ENCODE measurements at places on chromosomes 2 and 18.
A peak's percentile ranks its signal among the peaks of the same experiment; 100 is the strongest.

DNA sequence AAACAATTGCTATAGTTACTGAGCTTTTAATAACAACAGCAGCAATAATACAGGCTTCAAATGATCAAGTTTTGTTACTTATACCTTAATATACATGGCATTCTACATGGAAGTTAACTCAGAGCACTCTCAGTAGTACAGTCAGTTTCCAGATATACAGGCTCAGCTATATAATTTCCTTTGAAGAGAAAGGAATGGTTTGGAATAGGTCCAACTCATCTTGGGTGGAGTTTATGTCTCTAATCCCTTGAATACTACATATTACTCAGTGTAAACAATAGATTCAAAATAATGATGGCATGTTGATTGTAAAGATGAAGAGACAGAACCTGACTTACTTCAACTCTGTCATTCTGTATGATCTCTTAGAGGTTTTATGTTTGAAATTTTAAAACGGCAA, 174.9 kb downstream of the EPHA4 start:
- DNase-seq = no peak

- DNase-seq = no peak
These were observed 147.8 kb upstream of the MAP2 start for GRCh38 chr2:209276000-209276399.

GRCh38 chr2:45882707-45883602, 231.5 kb downstream of the PRKCE start:
- DNase-seq = no peak

DNA sequence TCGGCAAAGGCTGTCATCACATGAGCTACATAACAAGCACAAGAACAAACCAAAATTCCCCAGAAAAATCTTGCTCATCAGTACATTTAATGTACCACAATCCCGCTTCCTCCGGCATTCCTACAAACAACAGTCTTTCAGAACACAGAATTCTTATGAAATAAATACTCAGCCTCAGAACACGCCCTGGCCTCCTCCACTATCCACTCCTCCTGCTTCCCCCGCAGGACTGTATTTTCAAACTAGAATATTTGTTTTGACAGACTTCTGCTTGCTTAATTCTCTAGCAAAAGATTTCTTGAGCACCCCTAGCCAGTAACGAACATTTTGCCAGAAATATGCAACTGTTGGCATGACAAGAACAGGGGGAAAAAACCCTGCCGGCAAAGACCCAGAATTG, 131.2 kb downstream of the THADA start:
- DNase-seq = no peak

DNA sequence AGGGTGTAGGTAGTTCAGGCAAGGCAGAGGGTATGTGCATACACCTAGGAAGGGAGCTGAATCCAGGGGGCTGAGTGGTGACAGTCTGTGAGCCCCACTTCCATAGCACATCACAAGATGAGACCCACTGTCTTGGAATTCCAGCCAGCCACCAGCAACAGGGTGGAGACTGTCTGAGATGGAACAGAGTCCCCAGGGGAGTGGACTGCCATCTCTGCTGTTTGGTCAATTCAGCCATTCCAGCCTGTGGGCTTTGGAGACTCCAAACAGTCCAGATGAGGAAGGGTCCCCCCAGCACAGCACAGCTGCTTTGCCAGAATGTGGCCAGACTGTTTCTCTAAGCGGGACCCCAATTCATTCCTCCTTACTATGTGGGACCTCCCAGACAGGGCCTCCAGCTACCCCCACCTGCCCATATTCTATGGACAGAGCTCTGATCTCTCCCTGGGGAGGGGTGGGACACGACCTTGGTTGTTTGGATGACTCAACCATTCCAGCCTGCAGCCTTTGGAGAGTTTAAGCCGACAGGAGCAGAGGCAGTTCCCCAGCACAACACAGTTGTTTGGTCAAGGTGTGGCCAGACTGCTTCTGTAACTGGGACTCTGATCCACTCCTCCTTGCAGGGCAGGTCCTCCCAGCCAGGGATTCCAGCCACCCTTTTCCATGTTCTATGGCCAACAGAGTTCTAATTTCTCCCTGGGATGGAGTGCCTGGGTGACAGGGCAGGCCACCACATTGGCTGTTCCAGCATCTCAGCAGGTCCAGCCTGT, 178.0 kb downstream of the RND3 start:
- no peak for DNase-seq

DNA sequence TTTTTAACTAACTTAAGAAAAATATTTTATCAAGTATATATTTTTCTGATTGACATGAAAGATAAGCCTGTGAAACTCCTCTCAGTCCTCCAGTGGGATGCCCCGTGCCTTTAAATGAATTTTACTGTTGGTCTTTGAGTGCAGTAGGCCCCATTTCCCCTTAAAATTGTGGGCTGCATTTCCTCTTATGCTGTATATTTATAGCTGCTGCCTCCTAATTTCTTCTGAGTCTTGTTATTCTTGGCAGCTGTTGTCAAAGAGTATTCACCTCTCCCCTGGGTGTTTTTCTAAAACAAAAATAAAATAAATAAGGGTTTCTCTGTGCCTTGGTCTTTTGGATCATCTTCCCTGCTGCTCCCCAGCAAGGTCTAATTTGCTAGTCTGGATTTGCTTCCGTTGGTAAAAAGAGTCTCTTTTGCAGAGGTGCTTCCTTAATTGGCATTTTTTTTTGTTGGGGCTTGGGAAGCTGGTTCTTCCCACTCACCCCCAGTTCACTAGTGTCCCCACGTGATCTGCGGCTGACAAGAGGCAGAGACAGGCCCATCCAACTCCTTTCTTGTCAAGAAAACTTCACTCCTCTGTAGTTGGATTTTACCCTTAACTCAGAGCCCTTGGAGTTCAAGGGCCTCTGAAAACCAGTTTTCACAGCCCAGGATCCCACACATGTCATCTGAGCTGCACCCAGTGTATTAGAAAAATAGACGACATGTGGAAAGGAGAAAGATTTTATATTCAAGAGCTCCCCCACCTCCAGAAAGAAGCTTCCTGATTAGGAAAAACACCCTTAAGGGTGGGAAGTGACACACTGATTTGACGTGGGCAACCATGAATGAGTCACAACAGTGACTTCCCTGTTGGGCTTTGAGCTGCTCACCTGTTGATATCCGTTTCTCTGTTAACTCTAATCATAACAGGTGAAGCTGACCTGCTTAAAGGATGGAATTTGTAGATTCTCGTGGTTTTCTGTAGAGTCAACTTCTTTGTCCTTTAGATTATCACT, 431.5 kb downstream of the DCDC2C start:
- no peak for DNase-seq

GRCh38 chr2:152483276-152484063, 148.5 kb downstream of the FMNL2 start:
- no peak for DNase-seq

DNA sequence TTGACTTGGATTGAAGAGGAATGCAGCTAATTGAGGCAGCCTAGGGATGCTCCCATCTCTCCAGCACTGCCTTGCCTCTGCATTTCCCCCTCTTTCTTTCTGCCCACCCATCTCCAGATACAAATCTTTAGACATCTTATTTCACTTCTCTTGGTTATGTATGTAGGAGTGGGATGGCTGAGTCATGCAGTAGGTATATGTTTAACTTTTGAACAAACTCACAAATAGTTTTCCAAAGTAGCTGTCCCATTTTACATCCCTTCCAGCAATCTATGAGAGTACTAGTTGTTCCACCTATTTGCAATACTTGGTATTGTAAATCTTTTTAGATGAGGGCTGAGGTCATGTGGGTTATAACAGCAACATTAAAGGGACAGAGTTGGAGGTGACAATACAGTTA, 329.9 kb downstream of the DYSF start:
- DNase-seq = no peak

- no peak for DNase-seq
These were observed 57.2 kb downstream of the RAD51AP2 start for GRCh38 chr2:17461087-17461475.

- no peak for DNase-seq
These were observed 222.4 kb downstream of the WDR7 start for GRCh38 chr18:56873441-56874140.

- DNase-seq = no peak
These were observed 16.6 kb upstream of the CPS1 start for GRCh38 chr2:210539578-210540416.

- no peak for DNase-seq
These were observed 162.1 kb upstream of the UNC80 start for GRCh38 chr2:209609531-209609930.

DNA sequence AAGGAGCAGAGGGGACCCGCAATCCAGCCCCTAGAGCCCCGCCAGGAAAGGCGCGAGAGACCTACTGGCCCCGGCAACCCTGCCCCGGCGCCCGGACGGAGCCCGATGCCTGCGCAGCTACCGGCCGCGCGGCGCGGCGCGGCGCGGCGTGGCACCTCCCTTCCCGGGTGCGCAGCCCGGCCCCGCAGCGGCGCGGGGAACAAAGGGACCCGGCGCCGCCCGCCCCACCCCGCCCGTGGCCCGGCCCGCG, 307 bp downstream of the CDH2 start:
- no peak for DNase-seq

GRCh38 chr2:237833546-237833945, 25.9 kb upstream of the RAMP1 start:
- DNase-seq = no peak

DNA sequence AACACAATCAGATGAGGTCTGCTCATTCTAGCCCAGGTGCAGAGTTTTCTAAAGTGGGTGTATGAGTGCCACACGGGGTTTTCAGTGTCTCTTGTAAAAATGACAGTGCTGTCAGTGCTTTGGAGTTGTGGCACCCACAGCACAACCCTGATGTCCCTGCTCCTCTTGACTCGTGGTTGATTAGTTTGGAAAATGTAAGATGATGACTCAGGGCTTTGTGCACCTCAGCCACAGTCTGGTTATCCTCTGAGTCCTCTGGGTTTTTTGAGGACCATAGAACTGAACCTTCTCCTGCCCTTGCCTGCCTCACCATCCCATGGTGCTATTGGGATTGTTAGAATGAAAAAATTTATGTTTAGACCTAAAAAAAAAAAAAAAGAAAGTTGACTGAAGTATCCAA, 105.6 kb downstream of the MYO1B start:
- no peak for DNase-seq

GRCh38 chr2:232838406-232838874, 31.6 kb upstream of the SNORC start:
- DNase-seq = peak; percentile 32

DNA sequence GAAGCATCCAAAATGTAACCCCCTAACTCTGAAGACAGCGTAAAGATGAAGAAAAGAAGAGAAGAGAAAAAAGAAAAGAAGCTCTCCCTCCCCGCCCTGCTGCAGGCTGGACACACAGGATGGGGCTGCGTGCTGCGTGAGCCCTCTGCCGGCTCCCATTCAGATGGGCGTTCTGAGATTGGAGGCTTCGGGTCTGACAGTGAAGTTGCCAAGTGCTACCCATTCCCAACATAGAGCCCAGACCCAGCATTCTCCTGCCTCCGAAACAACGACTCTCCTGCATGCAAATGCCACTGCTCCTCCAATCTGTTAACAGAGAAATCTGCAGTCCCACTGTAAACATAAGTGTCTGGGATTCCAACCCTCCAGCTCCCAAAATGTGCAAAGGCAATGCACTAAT, 234.9 kb downstream of the BCL11A start:
- DNase-seq = no peak

DNA sequence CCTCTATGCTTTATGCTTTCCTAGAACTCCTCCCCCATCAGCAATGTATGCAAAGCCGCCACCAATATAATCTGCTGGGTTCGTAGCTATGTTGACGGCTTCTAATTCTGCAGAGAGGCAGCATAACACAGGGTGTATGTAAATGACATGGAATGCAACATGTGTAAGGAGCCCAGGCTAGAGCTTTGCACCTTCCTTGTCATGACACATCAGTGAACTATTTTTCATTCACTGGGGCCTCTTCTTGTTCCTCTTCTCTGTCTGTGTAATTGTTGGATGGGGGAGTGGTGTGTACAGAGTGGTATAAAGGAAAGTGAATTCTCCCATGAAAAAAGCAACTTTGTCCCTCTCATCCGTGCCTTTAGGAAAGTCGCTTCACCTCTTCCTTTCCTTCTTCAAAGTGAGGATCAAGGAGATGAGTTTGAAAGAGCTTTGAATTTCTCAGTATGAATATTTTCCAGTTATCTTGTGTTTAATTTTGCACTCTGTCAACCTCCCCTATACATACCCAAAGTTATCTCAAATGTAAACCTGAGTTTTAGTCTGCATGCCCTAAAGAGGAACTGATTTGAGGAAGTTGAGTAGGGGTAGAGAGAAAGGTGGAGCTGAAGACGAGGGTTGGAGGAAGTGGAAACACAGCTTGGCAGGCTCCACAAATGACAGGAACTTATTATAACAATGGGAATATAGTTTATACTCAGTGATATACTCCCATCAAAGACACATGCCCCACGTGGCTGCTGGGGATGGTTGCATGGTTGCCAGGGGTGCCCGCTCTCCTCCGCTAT, 74.9 kb upstream of the ARL4C start:
- DNase-seq = no peak

DNA sequence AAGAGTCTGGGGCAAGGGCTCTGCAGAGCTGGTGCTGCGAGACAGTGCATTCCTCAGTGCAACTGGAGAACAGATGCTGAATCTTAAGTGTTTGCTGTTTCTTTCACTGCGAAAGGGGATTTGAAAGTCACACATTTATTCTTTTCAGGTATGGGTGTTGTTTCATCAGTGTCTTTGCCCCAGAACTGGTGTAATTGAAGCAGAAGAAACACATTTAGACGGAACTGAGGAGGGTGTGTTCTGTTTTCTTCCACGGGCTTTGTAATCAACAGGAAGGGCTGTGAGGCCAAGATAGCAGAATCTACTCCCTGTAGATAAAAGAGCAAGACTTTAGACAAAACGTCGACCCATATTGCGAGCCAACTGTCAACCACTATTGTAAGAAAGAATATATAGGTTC, 151.9 kb downstream of the EPHA4 start:
- no peak for DNase-seq

DNA sequence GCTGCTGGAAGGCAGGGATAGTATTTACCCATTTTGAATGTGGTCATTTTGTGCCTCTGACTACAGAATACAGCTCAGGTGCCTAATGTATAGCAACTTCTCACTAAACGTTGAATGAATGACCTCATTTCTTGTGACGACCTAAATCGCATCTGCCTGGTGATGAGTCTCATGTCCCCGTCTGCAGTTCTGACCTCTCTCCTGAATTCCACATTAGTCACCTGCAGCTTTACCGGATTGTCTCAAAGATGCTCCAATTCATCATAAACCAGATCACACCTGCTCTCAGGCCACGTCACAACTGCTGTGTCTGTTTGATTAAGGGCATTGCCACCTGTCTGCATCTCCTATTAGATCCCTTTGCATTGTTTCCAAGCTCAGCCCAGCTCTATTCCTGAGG, 133.6 kb upstream of the MYT1L start:
- DNase-seq = no peak

GRCh38 chr18:21702602-21703001, 2.0 kb downstream of the ABHD3 start:
- no peak for DNase-seq

DNA sequence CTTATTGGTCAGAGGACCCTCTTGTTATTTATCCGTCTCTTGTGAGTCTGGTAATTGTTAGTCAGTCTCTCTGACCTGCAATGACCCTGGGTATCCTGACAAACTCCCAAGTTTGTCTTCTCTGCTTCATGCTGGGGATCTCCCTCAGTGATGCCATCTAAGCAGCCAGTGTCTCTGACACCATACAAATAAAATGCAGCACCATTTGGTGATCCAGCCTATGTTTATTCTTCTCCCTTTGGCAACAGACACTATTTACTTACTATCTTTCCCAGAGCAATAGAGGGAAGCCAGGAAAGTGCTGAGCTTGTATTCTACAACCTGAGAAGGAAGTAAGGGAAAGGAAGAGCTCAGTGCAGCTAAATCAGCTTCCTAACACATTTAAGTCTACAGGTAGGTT, 15.9 kb downstream of the SERPINE2 start:
- no peak for DNase-seq

GRCh38 chr18:8726963-8727705, 21.8 kb downstream of the MTCL1 start:
- DNase-seq = no peak

Data from activated B cell treated with CpG ODN at 0.5 μM for 24 hours (primary cell).